Stimulated activated CD4-positive, alpha-beta T cell treated with anti-CD3 and anti-CD28 coated beads, TNF-alpha, amount 100 ng/mL, for 24 hours (primary cell): ENCODE measurements at places on chromosomes 2 and 18.

DNA sequence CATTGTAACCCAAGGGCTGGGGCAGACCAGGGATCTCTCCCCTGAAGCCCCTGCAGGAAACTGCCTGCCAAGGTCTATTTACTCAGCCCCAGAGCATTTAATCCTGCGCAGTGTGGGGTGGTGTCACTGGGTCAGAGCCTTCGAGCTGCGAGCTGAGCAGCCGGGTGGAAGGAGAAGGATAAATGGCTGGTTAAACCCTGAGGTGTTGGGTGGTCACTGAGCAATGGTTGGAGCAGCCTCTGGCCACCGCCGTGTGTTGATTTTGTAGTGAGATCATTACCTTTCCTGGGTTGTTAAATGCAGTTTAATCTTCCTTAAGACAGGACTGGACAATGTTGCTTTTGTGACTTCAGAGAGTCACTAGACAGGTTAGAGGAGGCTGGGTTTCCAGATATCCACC, 98.1 kb downstream of the SETBP1 start:
- no peak for DNase-seq

DNA sequence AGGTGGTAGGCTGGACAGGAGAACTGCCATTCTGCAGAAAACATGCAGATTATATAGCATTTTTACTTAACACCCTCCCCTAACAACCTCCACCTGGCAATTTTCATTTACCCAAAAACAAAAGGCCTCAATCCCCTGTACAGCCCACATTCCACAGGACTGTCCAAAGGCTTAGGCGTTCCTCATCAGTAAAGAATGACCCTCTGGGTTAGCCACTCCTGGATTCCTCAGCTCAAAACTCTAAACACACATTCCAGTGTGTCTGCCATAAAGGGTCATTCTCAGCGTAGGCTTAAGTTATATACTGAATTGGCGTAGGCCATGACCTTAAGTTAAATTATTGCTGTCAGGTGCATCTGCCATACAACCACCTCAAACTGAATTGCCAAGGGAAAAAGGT, 261.8 kb upstream of the CHAC2 start:
- no peak for DNase-seq

DNA sequence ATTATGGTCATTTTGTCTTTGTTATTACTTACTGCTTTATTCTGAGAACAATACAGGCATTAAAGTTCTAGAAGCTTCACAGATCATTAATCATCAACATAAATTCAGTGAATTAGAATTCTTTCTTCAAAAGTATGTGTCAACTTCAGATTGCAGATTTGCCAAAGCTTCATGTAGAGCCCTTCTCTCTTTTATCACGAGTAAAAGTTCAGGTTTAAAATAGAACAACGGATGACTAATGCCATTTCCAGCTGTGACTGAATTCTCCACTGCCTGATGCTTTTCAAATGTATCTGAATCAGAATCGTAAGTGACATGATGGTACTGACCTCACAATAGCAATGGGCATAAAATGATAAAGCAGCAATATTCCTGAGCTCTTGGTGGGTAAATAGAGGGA, 116.0 kb downstream of the ABCA12 start:
- no peak for DNase-seq

DNA sequence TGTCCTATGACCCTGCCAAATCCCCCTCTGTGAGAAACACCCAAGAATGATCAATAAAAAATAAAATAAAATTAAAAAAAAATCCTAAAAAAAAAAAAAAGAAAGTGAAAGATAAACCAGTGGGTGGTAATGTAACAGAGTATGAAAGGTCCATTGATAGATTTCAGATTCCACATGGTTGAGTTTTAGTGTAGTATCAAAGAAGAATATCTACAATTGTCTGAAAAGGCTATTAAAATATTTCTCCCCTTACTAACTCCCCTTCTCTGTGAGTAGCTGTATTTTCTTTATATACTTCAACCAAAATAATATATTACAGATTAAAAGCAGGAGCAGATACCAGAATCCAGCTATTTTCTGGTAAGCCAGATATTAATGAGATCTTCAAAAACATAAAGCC, 92.8 kb downstream of the SPRED2 start:
- no peak for DNase-seq

DNA sequence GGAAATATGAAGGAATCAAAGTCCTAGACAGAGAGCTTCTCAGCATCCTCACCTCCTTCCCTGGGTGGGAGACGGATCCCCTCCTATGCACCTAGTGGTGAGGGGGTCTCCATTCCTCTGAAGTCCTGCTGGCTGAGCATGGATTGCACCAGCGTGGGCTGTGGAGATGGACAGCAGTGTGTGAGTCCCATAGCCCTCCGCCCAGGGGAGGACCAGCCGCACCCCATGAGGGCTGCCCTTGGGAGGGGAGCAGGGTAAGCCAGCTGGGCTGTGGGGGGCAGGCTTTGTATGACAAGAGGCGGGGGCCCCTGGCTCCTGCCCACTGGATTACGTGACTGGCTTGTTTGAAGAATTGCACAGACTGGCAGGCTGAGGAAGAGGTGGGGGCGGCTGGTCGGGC, 768.2 kb downstream of the GALR1 start:
- DNase-seq: no peak

DNA sequence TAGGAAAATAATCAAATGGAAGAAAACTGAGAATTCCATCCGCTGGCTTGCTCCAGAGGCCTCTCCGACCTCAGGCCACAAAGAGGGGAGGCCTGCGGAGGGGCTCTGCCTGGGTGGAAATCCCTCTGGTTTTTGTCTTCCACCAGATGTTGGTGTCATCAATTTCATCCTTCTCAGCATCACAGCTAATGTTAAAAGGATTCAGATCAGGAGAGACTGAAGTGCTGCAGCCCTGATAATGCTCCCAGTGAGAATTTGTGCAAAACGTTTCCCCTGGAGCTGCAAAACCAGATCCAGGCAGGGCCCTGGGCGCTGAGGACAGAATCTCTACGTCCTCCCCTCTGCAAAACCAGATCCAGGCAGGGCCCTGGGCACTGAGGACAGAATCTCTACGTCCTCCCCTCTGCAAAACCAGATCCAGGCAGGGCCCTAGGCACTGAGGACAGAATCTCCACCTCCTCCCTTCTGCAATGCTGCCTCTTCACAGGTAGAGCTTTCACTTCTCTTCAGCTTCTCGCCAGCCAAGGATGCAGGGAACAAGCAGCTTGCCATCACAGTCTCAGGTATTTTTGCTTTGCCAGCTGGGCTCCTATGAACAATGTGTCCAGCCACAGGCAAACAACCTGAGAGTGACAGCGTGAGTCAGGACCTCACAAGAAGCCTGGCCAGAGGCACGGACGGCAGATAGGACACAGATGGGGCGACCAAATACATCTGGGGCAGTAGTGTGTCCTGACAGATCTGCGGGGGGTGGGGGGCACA, 81.2 kb downstream of the TMEM18 start:
- no peak for DNase-seq

- DNase-seq: no peak
Observed at GRCh38 chr2:96176661-96177060, 31.4 kb upstream of the DUSP2 start.

GRCh38 chr2:137721733-137722132, 242.5 kb upstream of the HNMT start:
- DNase-seq: no peak
